ENCODE measurements at places on chromosomes 11 and 22.
A peak's percentile ranks its signal among the peaks of the same experiment; 100 is the strongest.

GRCh38 chr11:30504468-30504867, 81.7 kb downstream of the MPPED2 start:
- no peak for DNase-seq

GRCh38 chr11:65639623-65640482, 2.0 kb downstream of the SIPA1 start:
- DNase-seq, result peak; percentile 63

GRCh38 chr11:112412383-112412782, 151.7 kb upstream of the PLET1 start:
- DNase-seq, result no peak

DNA sequence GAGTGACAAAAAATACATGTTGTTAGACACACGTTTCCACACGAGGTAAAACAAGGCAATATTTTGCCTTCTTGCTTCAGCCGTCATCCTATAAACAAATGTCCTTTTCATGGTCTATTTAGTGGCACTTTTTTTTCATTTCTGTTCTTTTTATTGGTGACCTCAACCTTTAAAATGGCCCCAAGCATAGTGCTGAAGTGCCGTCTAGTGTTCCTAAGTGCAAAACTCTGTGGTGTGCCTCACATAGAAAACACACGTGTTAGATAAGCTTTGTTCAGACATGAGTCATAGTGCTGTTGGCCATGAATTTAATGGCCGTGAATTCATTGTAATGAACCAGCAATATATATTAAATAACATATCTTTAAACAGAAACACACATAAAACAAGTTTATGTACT, 15.6 kb downstream of the OVCH2 start:
- no peak for DNase-seq

- no peak for DNase-seq
Observed at GRCh38 chr11:6828103-6828502, 17.4 kb upstream of the OR10A5 start.

DNA sequence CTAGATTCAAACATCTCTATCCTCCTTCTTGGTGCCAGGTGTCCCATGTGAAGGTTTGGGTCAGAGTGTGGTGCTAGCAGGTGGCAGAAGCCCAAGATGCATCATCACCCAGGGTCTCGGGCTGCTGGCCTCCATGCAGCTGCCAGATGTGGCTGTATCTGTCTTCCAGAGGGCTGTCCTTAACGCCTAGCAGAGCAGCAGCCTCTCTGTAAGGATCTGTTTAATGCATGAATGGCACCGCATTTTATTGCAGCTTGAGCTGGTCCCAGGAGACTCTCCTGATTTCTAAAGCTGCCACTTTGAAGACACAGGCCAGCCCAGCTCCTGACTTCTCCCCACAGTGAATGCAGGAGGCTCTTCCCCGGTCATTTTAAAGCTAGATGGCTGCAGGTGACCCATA, 26.3 kb downstream of the SLC1A2 start:
- no peak for DNase-seq

- no peak for DNase-seq
Observed at GRCh38 chr22:24973872-24974271, 21.4 kb downstream of the KIAA1671 start.

DNA sequence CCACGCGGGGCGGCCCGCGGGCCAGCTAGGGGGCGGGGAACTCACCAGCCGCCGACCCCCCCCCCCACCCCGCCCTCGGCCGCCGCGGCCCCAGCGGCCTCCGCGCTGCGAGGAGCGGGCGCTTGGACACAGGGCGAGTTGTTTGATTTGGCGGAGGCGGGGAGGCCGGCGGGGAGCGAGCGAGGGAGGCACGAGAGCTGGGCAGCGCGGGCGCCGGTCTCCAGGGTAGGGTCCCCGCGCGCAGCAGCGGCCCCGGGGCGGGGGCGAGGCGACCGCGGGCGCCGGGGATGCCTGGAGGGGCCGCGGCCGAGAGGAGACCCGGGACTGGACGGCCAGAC, 64.4 kb downstream of the NAV2 start:
- DNase-seq, result no peak

DNA sequence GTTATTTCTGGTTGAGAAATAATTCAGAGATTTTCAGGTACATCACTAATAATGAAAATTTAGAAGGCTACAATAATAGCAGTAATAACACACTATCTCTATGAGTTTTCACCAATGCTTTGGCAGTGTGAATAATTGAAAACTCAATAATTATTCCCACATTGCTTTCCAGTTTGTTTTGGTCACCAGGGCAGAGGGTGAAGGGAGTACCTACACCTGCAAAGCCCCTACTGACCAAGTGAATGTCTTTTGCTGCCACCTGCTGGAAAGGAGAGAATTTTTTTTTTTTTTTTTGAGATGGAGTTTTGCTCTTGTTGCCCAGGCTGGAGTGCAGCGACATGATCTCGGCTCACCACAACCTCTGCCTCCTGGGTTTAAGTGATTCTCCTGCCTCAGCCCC, 3.2 kb downstream of the NELL1 start:
- DNase-seq, result no peak

- no peak for DNase-seq
Observed at GRCh38 chr11:114284021-114284420, 12.2 kb upstream of the NNMT start.

- DNase-seq, result no peak
Observed at GRCh38 chr11:3786781-3787428, 10.4 kb downstream of the NUP98 start.

- DNase-seq, result no peak
Observed at GRCh38 chr22:28951969-28952521, 68.7 kb downstream of the ZNRF3 start.

- DNase-seq, result no peak
Observed at GRCh38 chr11:81497202-81497804, 1236.4 kb downstream of the FAM181B start.

DNA sequence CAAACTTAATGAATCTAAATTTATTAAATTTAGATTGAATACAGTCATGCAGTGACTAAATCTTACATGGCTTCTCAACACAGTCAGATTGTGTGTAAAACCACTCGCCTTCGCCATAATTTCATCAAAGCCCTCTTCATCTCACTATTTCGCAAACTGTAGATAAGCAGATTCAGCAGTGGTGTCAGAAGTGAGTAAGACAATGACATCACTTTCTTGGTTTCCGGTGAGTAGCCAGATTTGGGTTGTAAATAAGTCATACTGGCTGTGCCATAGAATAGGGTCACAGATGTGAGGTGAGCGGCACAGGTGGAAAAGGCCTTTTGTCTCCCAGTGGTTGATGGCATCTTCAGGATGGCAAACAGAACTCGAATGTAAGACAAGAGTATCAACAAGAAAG, 3.4 kb downstream of the OR10A6 start:
- no peak for DNase-seq

GRCh38 chr11:130861902-130862860, 54.1 kb downstream of the SNX19 start:
- DNase-seq, result peak; percentile 83

- no peak for DNase-seq
Observed at GRCh38 chr22:41362615-41363014, 19.1 kb upstream of the TEF start.

DNA sequence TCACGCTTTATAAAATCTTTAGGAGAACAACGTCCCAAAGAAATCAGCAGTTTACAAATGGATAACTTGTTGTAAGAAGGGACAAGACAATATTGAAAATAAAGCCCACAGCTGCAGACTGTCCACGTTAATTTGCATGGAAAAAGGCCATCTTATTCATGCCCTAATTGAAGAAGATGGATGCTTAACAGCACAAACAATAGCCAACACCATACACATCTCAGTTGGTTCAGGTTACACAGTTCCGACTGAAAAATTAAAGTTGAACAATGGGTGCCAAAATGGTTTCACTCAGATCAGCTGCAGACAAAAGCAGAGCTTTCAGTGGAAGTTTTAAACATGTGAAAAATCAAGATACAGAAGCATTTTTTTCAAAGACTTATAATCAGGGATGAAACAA, 314.2 kb downstream of the RAB38 start:
- no peak for DNase-seq

GRCh38 chr11:69339983-69340565, 46.1 kb downstream of the MYEOV start:
- DNase-seq, result no peak

GRCh38 chr11:85394283-85394682, 232.9 kb downstream of the DLG2 start:
- DNase-seq, result no peak

GRCh38 chr11:72026090-72026489, 27.4 kb downstream of the IL18BP start:
- DNase-seq, result no peak

GRCh38 chr22:48938741-48939140, 888.9 kb downstream of the BRD1 start:
- DNase-seq, result no peak

DNA sequence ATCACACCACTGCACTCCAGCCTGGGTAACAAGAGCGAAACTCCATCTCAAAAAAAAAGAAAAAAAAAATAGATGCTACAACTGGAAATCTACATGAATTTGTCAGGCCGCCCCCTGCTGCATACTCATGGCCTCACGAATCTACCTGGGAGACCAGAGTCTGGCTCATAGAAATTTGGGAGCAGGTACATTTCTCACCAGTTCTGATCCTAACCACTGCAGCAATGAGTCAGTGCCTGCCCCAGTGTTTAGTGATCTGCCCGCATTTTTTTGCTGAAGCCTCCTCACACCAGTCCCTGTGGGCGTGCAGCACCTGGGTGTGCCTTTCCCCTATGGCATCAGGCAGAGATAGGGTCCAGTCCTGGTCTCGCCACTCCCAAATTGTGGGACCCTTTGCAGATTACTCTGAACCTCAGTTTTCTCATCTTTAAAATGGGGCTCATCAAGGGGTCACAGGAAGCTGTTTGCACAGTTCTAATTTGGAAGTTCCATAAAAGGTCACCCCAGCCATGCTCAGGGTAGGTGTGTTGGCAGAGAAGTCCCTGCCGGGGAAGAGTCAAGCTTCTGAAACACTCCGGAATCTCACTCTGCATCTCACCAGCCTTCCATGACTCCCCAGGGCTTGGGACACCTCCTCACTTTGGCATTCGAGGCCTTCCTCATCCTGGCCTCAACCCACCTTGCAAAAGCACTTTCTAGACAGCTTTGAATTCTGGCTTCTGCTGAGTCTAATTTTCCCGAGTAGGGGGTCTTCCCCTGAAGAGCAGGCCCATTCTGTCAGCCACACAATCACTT, 39.3 kb upstream of the LINC01488 start:
- no peak for DNase-seq

GRCh38 chr11:94885133-94885532, 88.2 kb downstream of the CWC15 start:
- no peak for DNase-seq

- no peak for DNase-seq
Observed at GRCh38 chr22:48580481-48580970, 1247.1 kb downstream of the BRD1 start.

GRCh38 chr22:32482708-32483107, 8.1 kb downstream of the FBXO7 start:
- DNase-seq, result no peak

DNA sequence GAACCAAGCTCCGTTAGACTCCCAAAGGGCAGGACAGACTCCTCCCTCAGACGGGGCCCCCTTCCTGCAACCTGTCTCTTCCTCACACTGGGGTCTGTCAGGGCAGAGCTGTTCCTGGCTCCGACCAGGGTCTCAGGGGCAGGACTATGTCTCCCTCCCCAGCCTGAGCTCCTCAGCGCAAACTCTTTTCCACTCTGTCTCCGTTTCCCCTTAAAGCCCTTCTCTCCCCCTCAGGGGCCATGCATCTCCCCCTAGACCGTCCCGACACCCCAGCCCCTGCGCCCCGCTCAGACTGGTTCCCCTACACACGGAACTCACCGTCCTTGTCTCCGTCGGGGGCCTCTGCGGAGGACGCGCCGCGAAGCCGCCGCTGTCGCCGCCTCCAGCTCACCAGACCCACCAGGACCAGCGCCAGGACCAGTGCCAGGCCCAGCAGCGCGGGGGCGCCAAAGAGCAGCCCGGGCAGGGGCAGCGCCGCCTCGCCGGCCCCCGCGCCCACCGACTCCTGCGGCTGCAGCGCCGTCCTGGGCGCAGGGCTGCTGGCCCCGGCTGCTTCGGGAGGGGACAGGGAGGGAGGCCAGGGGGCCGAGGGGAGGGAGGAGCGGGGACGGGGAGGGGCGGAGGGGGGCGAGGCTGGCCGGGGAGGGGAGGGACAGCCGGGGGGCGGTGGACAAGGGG, 684 bp downstream of the TNFRSF13C start:
- DNase-seq, result peak; percentile 78

GRCh38 chr11:92837595-92837994, 131.9 kb upstream of the MTNR1B start:
- DNase-seq, result no peak

Measured in CD4-positive, alpha-beta T cell (primary cell).